Fibroblast of upper back skin (primary cell): ENCODE measurements at places on chromosomes 13 and 19.
A peak's percentile ranks its signal among the peaks of the same experiment; 100 is the strongest.

GRCh38 chr19:45630463-45630862 lies 8.7 kb downstream of the EML2 start:
- peak; percentile 94 for DNase-seq

GRCh38 chr13:106063591-106064313 lies 471.7 kb downstream of the EFNB2 start:
- peak; percentile 83 for DNase-seq

DNA sequence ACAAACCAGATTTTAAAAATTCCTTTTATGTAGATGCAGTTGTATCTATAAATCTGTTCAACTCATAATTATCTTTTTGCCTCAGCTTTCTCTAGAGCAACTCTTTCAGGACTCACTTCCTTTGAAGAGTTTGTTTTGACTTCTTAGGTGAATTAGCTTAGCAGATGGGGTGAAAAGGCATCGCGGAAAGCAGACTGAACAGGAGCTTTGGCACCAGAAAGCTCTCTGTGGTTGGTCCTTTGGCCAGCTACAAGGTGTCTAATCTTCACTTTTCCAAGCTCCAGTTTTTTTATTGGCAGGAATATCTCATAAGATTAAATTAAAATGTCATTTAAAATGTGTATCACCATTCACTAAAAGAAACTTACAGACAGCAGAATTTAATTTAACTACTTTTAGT lies 60.6 kb upstream of the KLF12 start:
- no peak for DNase-seq

- DNase-seq: peak; percentile 83
Observed at GRCh38 chr19:11496391-11497163, 9.1 kb downstream of the ZNF653 start.

GRCh38 chr13:76944456-76944855 lies 3.9 kb upstream of the ACOD1 start:
- DNase-seq: peak; percentile 50

- peak; percentile 39 for DNase-seq
Observed at GRCh38 chr13:23504180-23504579, 66.0 kb upstream of the TNFRSF19 start.

DNA sequence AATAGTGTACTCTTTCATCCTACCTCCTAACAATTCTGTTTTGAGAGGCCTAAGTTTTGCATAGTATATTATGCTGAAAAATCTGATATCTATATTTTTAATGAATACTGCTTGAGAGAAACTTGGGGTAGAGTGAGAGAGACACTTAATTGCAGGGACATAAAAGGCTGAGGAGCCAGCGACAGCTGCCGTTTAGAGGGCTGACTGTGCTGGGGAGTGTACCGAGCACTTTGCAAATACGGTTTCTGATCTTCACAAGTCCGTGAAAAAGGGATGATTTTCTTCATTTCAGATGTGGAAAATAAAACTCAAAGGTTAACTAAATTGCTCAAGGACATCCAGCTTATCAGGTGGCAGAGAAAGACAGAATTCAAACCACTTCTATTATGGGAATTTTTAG lies 97.4 kb downstream of the CAB39L start:
- no peak for DNase-seq

DNA sequence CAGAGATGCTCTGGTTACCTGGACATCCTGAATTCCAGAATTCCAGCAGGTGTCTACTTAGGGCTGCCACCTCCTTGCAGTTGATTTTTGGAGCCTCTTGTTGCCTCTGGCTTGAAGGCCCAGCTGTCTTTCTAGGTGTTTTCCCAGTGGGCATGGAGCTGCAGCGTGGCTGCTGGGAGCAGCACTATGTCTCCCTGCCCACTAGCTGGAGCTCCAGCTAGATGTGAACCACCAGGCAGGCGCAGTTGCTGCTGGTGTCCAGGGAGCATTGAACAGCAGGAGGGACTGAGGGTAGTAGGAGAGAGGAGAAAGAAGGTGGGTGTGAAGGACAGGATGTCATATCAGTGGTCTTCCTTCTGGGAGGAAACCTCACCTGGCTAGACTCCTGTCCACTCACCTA lies 9.9 kb upstream of the SELENOW start:
- DNase-seq: no peak

- no peak for DNase-seq
Observed at GRCh38 chr19:32563761-32564160, 17.2 kb upstream of the PDCD5 start.

GRCh38 chr19:45154064-45154827 lies 6.5 kb downstream of the NKPD1 start:
- peak; percentile 67 for DNase-seq

DNA sequence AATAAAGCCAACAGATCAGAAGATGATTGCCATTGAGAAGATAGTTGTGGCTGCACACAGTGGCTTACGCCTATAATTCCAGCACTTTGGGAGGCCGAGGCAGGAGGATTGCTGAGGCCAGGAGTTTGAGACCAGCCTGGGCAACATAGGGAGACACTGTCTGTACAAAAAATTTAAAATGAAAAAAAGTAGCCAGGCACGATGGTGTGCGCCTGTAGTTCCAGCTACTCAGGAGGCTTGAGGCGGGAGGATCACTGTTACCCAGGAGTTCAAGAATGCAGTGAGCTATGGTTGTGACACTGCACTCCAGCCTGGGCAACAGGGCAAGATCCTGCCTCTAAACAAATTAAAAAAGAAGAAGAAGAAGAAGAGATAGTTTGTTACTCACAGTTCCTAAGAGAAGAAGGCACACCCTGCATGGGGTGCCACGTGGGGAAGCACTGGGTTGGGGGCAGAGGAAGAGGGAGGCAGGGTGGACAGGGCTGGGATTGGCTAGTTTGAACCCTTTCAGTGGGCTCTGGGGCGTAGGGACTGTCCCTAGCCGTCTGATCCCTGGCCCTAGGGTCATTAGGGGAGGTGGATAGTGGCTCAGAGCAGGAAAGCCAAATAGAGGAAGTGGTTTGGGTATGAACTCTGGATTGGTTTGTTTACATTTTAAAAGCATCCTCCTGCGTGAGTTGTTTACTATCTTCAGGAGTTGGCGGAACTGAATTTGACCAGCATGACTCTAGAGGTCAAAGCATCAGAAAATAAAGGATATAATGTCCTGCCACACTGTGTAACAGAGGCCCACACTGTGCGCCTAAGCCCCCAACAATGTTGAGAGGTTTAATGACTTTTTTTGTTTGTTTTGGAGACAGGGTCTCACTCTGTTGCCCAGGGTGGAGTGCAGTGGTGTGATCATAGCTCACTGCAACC lies 60.5 kb upstream of the MEDAG start:
- DNase-seq: no peak
